ENCODE measurements at places on chromosomes 12 and 14. TPM values are rescaled to one million over a fixed set of nuclear protein-coding genes. Genes with fewer than 3 reads are reported as not detected.

DNA sequence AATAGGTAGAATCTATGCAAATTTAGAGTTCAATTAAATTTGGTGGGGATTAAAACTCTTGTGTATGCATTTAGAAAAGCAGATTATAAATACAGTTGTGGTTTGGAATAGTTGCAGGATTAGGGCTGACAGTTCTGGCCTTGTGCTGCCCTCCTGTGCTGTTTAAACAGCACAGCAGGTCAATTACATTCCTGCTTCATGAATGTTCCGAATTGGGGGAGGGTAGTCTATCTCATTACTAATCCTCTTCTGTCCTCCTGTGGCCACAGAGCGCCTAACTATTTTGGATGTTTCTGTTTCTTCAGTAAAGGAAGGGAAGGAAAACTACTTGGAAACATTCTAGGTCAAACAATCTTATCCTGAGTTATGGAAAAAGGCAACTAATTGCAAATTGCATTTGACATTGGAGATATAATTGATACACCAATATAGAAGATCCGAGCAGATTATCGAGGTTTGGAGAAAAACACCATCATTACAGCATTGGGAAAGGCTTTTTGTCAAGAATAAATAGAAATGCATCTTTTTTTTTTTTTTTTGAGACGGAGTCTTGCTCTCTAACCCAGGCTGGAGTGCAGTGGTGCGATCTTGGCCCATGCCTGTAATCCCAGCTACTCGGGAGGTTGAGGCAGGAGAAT lies 8.7 kb upstream of the GPR19 start:
- H3K27me3 ChIP-seq: no peaks in the 10 kb centered on the region
- peaks cover 12% of the 10 kb centered on the region for H3K4me1 ChIP-seq
- no peaks in the 10 kb centered on the region for H3K36me3 ChIP-seq

The SALL2 gene
- 10.9 TPM for total RNA-seq

The CLEC4A gene
- total RNA-seq: not detected

DNA sequence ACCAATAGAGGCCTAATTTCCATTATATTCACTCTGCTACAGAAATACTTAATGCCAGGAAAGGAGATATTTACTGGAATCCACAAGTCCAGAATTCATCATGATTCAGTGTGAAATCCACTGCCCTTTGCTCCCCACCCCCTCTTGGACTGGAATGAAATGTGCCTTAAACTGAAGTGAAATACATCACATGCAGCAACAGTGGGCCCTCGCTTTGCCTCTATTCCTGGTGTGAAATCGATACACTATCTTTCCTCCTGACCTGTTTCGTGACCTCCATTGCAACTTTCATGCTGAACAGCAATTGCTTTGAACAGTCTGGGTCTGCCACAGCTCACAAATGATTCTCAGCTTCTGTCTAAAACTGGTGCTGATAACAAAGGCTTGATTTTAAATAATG lies 100.6 kb downstream of the NPAS3 start:
- no peaks in the 10 kb centered on the region for H3K36me3 ChIP-seq
- H3K27ac ChIP-seq: no peak overlapping the region
- no peaks in the 10 kb centered on the region for H3K4me1 ChIP-seq

The TSPAN9 gene
- 9.6 TPM for total RNA-seq

DNA sequence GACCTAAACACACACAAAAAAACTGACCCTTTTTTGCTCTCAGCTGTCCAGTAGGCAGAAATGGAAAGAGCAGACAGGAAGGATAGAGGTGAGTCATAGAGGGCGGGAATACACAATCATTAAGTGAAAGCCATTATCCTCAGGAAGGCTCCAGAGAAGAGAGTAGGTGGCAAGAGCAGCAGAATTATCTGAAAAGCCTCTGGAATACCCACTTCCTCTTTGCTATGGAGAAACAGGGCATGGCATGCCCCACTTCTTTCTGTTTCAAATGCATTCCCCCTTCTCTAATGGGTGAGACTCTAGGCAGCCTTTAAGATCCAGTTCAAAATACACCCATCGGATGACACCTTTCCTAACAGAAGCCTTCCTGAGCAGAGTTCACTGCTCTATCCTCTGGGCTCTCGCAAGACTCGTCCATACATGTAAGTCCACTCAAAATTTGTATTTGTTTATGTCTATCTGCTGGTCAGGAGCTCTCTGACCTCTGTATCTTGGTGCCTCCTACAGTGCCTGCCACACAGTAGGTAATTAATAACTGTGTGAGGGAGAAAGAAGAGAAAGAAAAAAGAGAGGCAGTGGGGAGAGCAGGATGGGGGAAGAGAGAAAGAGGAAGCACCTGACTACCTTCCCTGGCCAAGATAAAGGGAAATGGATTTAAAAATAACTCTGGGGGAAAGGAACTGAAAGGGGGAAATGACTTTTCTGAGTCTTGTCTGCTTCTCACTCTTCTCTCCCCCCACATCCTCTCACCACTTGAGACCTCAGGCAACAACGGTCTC lies 8.5 kb downstream of the KLHL33 start:
- no peaks in the 10 kb centered on the region for H3K27me3 ChIP-seq
- H3K4me1 ChIP-seq: 0 out of 2 replicates have a peak, but pooled peaks cover 3% of the 10 kb centered on the region
- no peak overlapping the region for H3K4me3 ChIP-seq
- H3K27ac ChIP-seq: no peak overlapping the region

GRCh38 chr14:30551460-30551859 lies 7.5 kb upstream of the G2E3 start:
- H3K4me3 ChIP-seq: no peak overlapping the region
- peaks cover 50% of the 10 kb centered on the region for H3K4me1 ChIP-seq
- no peaks in the 10 kb centered on the region for H3K27me3 ChIP-seq
- no peaks in the 10 kb centered on the region for H3K36me3 ChIP-seq
- DNase-seq: no peak
- peak overlapping the region; percentile 89 for H3K27ac ChIP-seq

DNA sequence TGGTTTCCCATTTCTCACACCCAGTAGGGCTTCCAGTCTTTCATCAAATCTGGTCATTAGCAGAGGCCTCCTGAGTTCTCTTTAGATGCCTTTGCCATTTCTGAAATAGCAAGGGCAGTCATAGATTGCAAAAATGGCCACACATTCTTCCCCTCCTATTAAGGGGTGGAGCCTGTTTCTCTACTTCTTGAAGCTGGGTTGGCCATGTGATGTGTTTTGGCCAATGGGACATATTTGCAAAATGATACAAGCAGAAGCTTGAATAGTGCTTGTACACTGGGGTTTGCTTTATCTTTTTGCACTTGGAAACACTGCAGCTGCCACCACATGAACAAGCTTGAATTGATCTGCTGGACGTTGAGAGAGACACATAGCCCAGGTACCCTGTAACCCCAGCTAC lies 109.3 kb downstream of the VRK1 start:
- H3K36me3 ChIP-seq: no peaks in the 10 kb centered on the region
- no peak overlapping the region for H3K4me3 ChIP-seq
- peaks cover 13% of the 10 kb centered on the region for H3K4me1 ChIP-seq
- H3K27me3 ChIP-seq: no peaks in the 10 kb centered on the region
- no peak for DNase-seq
- no peak overlapping the region for H3K27ac ChIP-seq

GRCh38 chr12:87812030-87812429 lies 217.2 kb downstream of the C12orf50 start:
- H3K36me3 ChIP-seq: no peaks in the 10 kb centered on the region
- no peak overlapping the region for H3K27ac ChIP-seq
- H3K27me3 ChIP-seq: no peaks in the 10 kb centered on the region
- no peak overlapping the region for H3K4me3 ChIP-seq
- H3K4me1 ChIP-seq: no peaks in the 10 kb centered on the region

- H3K27ac ChIP-seq: no peak overlapping the region
- no peak overlapping the region for H3K4me3 ChIP-seq
- H3K4me1 ChIP-seq: no peaks in the 10 kb centered on the region
- H3K36me3 ChIP-seq: no peaks in the 10 kb centered on the region
- no peak for DNase-seq
- no peaks in the 10 kb centered on the region for H3K27me3 ChIP-seq
Measured at GRCh38 chr14:59425322-59425935, 39.8 kb downstream of the GPR135 start.

DNA sequence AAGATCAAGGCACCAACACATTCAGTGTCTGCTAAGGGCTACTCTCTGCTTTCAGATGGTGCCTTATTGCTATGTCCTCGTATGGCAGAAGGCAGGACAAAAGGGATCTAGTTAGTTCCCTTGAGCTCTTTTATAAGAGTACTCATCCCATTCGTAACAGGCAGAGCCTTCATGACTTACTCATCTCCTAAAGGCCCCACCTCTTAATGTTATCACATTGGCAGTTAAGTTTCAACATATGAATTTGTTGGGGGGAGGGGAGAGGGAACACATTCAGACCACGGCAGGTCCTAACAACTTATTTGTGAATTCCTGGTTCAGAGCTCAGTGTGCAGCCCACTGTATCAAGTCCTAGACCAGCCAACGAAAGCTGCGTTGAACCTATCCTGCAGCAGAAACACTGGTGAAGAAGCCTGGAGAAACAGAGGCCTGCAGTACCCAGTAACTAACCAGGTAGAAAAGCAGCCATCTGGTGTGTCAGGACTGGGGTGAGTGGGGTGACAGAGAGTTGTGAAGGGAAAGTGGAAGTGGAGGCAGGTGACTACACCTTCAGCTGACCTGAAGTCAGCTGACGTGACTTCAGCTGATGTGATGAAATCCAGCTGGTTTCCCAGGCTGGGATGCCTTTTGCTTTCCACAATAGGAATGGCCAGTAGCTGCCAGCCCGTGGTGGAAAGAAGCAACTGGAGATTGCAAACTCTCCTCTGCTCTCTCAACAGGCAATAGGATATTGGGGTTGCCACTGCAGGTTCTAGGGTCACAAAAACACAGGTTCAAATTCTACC lies 101.6 kb upstream of the PLXNC1 start:
- no peak for DNase-seq
- no peaks in the 10 kb centered on the region for H3K36me3 ChIP-seq
- no peaks in the 10 kb centered on the region for H3K4me1 ChIP-seq
- no peak overlapping the region for H3K27ac ChIP-seq
- no peaks in the 10 kb centered on the region for H3K27me3 ChIP-seq

The AMDHD1 gene
- 2.9 TPM for total RNA-seq

DNA sequence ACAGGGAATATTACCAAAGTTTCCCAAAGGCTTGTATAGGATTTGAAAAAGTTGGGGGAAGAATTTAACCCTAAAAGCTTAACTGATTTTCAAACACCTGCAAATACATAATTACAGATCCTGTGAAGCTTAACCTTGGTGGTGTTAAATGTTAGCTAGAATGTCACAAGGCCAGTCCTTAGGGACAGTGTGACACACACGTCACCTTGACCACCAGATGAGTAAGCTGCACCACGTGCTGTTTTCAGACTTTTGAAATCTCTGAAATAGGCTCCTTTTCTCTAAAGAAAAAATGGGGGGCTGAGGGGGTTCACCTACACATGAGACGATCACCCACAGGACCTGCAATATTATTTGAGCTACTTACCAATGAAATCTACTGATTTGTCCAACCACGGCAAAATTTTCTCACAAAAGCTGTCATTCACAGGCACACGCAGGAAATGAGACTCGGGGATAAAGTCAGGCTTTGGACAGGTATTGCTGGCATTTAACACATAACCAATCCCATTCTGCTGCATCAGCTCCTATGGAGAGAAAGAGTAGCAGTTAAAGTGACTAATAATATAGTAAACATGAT lies 75.9 kb downstream of the DUSP16 start:
- H3K27ac ChIP-seq: no peak overlapping the region
- DNase-seq: no peak
- H3K4me3 ChIP-seq: no peak overlapping the region
- H3K4me1 ChIP-seq: no peaks in the 10 kb centered on the region
